BJ (cell line): ENCODE measurements at places on chromosomes 13 and 19.
A peak's percentile ranks its signal among the peaks of the same experiment; 100 is the strongest.

DNA sequence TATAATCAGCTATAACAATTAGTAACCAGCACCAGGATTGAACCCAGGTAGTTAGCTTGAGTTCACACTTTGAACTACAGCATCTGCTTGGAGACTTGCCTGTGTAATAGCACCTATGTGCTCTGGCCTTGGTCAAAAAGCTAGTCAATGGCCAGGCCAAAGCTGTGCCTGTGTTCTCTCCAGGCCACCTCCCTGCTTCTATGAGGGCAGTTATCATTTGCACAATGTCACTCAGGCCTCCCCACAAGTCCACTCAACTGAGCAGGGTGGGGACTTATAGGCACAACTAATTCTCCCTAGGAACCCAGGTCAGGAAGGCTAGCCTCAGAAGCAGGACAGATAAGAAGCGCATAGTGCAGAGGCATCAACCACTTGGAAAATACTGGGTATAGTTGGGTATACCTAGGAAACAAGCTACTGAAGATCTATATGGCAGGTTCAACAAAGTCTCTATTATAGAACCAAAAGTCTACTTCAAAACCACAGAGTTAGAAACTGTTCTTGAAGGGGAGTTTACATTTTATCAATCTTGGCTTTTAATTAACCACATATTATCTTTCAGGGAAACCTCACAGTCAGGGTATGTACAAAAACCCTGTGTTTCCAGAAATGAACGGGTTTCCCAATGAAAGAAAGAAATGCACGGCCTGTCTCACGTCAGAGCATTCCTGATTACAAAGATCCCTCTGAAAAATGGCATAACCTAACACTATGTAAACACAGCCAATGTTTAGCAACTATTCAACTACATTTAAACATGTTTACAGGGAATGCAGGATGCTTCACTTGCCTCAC is 140.9 kb downstream of the ABCC4 start:
- DNase-seq, result no peak

DNA sequence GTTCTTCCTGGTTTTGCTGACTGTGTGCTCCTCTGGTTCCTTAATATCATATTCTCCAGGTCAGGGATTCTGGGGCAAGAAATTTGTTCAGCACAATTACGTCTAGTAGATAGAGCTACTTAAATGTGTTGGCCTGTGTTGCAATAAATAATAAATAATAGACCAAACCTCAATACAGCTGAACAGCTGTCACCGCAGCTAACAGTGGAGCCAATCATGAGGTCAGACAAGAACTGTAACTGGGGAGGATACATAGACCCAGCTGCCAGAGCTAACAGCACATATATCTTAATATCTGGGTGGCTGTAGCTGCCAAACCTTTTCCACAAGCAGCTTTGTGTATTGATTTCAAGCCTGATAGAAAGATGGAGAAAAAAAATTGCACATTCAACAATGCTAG is 1596.3 kb upstream of the PCDH20 start:
- no peak for DNase-seq

DNA sequence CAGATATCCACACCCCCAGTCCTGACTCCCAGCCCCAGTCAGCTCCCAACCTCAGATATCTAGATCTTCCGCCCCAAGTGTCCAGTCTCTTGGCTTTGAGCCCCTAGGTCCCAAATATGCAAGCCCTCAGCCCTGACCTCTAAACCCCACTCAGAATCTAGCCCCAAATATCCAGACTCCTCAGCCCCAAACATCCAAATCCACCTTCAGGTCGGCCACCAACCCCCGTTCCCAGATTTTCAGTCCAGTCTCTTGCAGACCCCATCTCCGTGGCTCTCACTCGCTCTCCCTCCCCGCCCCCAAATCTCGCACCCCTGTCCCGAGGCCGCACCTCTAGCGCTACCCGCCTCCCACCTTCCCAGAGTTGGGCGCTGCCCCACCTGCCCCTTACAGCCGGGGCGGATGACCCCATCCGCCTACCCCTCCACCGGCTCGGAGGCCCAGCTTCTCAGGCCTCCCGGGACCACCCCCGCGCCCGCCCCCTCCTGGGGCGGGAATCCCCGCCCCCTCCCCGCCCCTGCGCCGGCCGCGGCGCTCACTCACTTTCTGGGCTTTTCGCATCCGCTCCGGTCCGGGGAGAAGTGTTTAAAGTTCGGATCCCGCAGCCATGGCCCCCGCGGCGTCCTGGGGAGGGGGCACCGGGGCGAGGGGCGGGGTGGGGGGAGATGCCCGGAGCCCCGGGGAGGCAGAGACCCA is 604 bp downstream of the ERFL start:
- DNase-seq, result no peak

DNA sequence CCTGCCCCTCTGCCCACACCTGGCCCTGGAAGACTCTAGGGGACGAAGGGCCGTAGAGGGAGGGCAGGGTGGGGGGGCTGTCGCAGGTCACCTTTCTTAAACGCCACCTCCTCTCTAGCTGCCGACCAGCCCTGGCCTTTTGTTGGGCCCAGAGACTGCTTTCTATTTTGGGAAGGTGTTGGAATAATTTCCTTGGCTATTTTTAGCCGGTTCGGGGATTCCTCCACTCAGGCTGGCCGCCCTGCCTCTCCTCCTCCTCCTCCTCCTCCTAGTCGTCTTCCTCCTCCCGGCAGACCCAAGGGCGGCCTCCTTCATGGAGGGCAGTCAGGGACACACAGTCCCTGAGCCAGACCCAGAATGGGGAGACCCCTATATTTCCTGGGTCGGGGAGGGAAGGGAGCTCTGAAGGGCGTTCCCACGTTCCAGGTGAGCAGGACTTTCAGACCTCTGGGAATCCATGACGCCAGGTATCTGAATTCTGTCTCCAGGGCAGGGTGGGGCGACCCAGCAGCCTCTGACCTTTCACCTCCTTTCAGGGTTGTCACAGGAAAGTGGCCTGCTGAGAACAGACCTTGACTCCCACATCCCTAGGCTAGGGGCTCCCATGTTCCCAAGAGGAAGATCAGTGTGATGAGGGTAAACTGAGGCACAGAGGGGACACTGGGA is 19.9 kb downstream of the GADD45B start:
- no peak for DNase-seq

DNA sequence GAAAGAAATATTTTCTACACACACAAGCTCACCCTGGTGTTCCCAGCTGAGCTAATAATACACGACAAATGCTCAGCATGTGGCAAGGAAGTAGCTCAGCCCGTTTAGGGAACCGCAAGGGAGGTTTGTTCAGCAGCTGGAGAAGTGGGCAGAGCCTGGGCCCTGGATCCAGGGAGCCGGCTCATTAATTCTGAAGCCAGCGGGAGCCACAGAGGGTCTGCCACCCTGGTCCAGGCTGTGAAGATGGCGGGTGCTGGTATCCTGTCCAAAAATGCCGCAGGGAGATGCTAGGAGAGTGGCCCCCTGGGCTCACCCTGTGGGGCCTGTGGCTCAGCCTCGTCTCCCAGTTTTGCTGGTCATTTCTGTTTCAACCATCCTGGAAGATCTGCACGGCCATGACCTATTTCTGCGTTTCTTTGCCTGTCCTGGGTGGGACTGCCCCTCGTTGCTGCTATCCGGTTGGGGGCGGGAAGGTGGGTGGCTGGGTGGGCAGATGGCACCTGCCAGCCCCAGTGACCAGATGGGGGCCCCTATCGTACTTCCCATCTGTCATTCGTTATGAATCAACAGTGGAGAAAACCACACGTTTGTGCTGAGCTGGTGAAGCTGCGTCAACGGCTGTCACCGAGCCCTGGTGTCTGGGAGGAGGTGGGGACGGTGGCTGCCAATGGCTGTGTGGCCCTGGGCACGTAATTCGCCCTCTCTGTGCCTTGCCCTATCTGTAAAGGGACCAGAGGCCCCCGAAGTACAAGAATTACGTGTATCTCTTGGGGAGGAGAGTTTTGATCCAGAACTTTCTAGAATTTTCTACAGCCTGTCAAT is 2.7 kb upstream of the GNA15 start:
- peak; percentile 63 for DNase-seq

DNA sequence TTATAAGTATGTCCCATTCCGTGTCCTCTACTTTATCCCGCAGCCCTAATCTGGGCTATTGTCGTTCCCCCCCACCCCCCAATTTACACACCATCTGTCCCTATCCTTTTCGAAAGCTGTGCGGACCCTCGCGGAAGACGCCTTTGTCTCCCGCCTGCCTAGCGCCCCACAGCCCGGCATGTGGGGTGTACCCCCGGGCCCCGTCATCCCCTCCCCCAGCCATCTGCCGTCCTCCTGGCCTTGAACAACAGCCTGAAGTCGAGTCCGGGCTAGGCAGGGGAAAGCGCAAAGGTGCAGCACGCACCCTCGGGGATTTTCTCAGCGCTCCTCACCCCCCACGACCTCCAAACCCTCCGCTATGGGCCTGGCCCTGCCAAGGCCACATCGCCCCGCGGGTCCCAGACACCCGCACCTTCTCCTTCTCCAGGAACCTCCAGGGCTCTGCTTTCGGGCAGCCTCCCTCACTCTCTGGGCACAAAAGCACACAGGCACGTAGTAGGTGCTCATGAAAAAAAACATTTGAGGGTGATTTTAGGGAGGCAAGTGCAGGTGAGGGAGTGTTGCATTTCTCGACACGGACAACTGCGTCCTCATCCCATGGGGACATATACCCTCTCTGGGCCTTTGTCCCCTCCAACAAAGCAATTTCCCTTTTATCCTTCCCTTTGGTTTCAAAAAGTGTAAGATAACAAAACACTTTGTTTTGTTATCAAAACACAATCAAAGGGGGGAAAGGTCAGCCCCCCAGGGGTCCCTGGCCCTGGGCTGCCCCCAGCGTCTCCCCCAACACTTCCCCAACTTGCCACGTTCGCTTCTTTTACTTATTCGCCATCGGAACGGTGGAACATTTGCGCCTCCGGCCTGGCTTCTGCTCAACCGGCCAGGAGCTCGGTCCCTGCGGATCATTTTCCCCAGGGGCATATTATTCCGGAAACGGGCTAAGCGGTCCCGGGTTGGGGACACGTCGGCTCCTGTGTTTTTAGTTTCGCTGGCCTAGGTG is 16.4 kb downstream of the CCDC124 start:
- no peak for DNase-seq

DNA sequence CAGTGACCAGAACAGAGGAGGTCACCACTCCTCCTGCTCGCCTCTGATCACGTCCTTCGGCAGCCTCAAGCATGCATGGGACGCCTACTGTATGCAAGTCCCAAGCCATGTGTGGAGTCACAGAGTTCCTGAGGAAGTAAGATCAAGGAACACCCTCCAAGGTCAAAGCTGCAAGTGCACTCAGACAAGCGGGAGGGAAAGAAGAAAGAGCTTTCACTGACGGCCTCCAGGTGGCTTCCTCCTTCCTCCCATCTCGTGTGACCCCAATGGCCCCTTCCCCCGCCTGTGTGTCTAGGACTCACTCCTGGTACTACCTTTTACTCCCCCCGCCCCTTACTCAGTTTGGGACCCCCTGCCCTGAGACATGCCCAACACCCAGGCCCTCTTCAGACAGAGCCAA is 6.1 kb downstream of the HAUS8 start:
- no peak for DNase-seq

DNA sequence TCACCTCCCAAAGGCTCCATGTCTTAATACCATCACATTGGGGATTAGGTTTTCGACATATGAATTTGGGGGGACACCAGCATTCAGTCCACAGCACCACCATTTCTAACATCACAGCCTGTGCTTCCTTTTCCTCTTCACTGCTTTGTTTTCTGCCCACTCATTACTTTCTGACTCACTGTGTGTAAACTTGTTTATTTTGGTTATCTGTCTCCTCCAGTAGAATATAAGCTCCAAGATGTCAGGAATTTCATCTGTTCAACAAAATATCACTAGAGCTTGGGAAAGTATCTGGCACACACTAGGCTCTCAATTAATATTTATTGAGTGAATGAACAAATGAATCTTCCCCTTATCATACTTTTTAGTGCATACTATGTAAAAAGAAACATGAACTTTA is 152.0 kb downstream of the NUFIP1 start:
- no peak for DNase-seq

- no peak for DNase-seq
Observed at GRCh38 chr13:103403148-103403740, 337.0 kb upstream of the SLC10A2 start.

DNA sequence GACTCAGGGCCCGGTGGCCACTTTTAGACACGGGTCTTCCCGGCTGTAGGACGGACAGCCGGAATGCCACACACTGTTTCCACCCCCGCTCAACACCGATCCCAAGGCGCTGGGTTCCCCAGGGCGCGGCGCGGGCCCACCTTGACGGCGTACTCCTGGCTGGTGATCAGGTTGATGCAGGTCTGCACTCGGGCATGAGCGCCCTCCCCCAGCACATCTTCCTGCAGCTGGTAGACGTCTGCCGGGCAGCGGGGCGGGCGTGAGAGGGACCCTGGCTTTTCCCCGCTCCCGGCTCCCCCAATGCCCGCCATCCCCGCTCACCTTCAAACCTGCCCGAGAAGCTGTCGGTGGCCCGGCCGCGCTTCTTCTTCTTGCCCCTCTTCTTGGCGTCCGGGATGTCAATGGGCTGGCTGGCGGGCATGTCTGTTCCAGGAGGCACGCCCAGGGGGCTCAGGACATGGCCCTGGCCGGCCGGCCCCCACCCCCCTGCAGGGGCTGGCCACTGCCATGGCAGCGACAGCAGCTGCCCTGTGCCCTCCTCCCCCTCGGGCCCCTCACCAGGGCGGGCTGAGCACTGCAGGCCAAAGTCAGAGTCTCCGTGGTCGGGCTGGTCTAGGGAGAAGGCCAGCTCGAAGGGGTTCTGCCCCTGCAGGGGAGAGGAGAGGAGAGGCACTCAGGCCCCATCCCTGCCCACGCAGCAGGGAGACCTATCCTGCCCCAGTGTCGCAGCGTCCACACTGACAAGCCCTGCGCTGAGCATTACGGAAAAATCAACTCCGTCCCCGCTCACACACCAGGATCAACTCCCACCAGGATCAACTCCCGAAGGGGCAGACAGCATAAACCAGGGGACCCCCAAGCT is 4.8 kb downstream of the MKNK2 start:
- DNase-seq, result no peak

- DNase-seq, result no peak
Observed at GRCh38 chr13:95880331-95880730, 172.9 kb downstream of the UGGT2 start.

GRCh38 chr13:44407891-44408290 is 34.3 kb downstream of the SERP2 start:
- DNase-seq, result no peak

DNA sequence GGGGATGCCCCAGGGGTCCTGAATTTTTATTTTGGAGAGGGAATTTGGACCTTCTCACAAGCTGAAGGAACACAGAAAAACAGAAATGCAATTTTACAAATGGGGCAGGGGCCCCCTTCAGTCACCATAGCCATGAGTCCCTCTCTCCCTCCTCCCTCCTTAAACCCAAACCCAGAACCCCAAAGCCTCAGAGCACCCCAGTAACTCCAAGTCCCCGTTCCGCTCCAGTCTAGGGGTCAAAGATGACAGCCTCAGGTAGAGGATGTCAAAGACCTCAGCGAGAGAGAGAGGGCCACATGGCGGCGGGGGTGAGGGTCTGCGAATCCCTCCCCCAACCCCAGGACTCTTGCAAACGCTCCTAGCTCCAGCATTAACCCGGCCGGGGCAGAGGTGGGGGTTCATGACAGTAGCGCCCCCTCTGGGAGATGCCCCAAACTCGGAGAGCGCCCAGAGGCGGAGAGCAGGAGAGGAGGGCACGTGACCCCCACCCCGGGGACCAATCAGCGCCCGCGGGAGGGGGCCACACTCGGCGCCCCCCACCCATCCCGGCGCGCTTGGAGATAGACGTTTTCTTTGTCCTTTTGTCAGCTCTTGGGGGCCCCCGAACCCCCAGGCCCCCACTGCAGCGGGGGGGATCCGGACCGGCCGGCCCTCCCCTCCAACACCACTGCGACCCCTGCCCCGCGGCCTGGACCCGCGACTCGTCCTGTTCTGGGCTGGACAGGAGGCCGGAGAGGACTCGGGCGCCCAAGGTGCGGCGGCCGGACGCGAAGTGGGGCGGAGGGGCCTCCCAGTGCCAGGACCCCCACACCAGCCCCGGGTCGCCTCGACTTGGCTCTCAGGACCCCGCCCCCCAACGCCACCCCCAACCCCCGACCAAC is 20.8 kb upstream of the SEMA6B start:
- no peak for DNase-seq
